ENCODE measurements at places on chromosomes 5 and 9. TPM values are rescaled to one million over a fixed set of nuclear protein-coding genes. Genes with fewer than 3 reads are reported as not detected.

GABRG2 gene
- not detected for total RNA-seq

TGFBI gene
- total RNA-seq = 125 TPM

CLTB gene
- total RNA-seq = 164 TPM

PCDHGB3 gene
- 5.5 TPM for total RNA-seq

HAVCR2 gene
- total RNA-seq = not detected

Measured in glomerular endothelial cell (primary cell).